ENCODE measurements at places on chromosomes 2 and 18.

DNA sequence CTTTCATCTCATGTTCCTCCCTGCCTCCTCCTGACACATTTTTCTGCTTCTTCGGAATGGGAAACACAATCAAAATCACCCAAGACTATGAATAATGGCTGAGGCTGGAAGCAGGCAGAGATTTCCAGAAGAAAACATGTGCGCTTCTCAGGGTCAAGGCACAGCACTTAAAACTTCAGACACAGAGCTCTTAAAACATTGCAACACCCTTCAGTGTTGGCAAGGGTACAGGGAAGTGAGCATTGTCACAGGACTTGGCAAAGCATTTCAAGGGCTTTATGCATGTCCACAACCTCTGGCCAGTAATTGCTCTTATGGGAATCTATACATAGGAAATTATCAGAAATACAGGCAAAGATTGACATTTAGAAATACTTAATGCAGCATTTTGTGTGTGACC, 477.6 kb upstream of the KLHL29 start:
- DNase-seq, result no peak

DNA sequence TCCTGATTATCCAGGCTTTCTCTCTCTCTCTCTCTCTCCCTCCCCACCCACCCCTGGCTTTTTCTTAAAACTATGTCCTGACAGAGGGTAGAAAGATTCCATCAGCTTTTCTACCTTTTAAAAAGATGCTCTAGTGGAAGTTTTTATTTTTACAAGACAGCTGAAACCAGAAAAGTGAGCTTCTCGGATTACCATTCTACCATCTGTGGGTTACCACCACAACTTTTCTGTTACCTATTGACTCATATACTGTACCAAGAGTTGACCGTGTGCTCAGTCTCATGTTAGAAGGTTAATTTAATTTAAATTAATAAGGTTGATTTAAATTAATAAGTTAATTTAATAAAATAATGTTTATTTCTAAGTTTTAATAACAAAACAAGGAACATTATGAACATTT, 137.6 kb downstream of the UPP2 start:
- DNase-seq, result no peak

GRCh38 chr18:27645929-27646328, 460.8 kb upstream of the CHST9 start:
- no peak for DNase-seq

GRCh38 chr2:135586148-135586547, 54.9 kb downstream of the R3HDM1 start:
- DNase-seq, result no peak

DNA sequence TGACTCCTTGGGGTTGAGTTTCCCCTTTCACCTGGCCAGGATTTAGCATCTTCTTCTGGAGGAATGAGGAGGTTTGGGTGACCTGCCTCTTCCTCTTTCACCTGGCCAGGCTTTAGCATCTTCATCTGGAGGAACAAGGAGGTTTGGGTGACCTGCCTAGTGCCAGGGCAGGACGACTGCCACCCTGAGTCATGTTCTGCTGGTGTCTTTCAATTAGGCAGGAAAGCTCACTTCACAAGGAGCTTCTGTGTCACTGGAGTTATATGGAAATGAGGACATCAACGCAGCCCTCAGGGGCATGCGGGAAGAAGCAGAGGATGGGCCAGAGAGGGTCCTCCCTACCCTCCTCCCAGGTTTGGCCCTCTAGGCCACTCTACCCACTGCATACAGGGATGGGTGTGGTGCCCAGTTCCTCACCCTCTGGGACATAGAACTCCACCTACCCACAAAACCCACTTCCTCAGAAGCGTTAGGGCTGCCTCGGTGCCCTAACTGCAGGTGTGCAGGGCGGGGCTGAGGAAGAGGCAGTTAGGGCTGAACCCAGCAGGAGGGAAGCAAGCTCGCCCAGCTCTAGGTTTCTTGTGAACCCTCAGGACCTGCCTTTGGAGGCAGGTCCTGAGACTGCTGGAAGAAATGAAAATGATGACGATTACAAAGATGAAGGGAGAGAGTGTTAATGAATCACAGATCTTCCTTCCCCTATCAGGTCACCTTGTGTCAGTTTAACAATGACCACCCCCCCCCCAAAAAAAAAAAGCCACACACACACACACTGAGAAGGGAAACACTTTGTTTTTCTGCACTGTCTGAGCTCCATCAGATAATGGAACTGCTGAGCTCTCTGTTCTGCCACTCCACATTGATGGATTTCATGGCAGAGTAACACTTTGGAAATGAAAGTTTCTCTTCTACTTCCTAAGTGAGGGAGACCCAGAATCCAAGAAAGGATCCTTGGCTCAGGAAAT, 71.0 kb downstream of the ARL4C start:
- DNase-seq, result no peak

DNA sequence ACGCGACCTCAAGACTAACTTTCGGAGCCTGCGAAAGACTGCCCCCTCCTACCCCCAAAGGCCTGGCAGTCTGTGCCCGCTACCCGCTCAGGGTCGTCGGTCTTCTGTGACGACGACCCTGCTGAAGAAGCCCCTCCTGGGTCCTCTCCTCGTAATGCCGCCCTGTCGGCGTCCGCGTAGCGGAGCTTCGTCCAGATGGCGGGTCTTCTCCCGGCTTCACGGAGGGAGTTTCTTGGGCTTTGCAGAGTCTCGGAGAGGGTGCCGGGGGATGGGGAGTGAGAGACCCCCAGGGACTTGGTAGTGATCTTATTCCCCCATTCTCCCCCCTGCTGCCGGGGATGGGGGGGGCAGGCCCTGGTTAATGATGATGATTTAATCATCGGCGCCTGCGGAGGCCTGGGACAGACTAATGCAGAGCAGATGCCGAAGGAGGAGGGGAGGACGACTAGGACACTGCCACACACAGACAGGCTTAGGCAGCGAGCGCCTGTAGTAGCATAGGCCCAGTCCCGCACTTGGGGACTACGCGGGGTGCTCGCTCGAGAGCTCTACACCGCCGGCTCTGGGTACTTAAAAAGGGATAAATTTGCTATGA, 528 bp upstream of the PCGF1 start:
- peak; percentile 87 for DNase-seq

DNA sequence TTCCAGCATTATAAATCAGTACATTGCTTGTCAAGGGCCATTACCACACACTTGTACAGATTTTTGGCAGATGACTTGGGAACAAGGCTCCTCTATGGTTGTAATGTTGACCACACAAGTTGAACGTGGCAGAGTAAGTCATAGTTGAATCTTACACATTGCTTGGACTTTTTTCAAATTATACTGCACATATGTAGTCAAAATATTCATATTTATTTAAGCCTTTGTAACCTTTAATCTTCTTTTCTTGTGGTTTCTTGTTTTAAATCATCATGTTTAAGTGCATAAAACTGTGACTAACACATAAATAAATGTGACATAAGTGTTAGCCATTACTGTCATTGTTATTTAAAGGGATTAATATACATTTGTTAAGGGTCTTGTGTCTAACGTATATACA, 52.1 kb upstream of the EPB41L5 start:
- DNase-seq, result no peak

DNA sequence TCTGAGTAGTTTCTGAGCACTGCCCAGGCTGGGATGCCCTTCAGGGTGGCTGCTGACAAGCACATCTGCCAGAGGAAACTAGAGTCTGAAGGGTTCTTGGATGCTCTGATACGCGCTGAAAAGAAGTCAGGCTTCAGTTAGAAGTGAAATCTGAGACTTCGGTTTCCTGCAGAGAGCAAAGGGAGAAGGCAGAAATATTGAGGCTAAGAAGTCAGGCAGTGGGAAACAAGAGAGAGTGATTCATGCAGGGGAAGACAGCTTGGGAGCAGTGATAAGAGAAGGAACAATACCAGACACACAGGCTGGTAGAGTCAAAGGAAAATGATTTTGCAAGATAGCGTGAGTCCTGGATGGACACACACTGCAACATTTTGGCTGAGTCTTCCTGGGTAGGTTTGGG, 51.0 kb upstream of the BOD1L2 start:
- no peak for DNase-seq

- no peak for DNase-seq
Observed at GRCh38 chr2:12700989-12701388, 15.7 kb upstream of the TRIB2 start.

- DNase-seq, result no peak
Observed at GRCh38 chr2:154804451-154804850, 106.0 kb downstream of the KCNJ3 start.

DNA sequence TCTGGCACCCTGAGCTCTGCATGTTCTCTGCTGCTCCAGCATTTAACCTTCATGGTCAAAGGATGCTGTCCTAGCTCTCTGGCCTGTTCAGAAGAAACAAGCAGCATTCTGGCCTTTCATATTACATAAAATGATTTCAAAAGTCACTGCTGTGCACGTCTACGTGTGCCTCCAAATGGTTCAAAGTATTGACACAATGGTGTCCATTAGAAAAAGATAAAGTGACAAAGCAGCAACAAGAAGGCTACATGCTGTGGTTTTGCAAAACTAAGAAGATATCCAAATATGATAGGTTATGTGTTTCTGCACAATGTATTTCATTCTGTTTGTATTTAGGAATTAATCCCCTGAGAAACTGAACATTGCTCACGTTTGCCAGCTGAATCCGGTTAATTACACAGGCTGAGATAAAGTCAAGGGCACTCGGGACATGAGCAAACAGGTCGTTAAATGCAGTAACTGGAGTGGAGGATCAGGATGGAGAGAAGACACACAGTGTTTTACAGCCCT, 258.5 kb downstream of the DOK6 start:
- DNase-seq, result peak; percentile 26

- DNase-seq, result no peak
Observed at GRCh38 chr2:74080346-74080745, 67.4 kb downstream of the BOLA3 start.

- no peak for DNase-seq
Observed at GRCh38 chr2:152485954-152486736, 151.2 kb downstream of the FMNL2 start.

DNA sequence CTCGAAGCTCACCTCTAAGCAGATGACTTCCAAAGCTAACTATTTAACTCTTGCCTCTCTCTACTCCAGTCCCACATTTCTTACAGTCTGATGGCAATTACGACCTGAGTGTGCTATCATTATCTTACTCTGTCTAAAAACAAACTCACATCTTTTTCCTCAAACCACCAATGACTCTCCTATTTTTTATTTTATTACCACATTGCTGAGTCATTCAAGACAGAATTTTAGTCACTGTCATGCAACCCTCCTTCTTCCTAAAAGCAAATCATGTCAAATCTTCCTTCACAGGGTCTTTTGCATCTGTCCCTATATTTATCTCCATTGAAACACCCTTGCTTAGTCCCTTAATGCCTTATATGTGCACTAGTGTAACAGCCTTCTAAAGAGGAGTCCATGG, 34.6 kb upstream of the C2orf15 start:
- DNase-seq, result no peak

DNA sequence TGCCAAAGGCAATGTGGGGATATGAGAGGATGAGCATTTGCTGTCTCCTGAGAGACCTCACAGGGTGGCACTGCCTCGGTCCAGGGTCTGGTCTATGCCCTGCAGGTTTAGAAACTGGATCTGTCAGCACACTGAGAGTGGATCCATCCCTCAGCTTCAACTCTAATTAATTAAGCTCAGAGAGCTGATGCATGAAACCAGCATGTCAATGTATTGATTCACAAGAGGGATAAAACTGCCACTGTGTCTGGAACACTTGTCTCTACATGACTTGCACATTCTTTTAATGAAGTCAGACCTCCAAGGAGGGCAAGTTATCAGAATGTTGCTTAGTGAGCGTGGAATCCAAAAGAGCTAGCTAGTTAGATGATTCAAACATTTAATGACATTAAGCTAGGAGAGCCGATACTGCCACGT, 22.5 kb upstream of the POLE4 start:
- no peak for DNase-seq

- no peak for DNase-seq
Observed at GRCh38 chr18:52087140-52087539, 252.9 kb upstream of the DCC start.

All from SK-N-SH (cell line).